Kasumi-1 (cell line): ENCODE measurements at places on chromosomes 1 and 21.

GRCh38 chr1:194295685-194296084, 1109.3 kb upstream of the B3GALT2 start:
- DNase-seq: peak; percentile 55

GRCh38 chr1:54103414-54103813, 49.4 kb downstream of the CDCP2 start:
- no peak for DNase-seq

DNA sequence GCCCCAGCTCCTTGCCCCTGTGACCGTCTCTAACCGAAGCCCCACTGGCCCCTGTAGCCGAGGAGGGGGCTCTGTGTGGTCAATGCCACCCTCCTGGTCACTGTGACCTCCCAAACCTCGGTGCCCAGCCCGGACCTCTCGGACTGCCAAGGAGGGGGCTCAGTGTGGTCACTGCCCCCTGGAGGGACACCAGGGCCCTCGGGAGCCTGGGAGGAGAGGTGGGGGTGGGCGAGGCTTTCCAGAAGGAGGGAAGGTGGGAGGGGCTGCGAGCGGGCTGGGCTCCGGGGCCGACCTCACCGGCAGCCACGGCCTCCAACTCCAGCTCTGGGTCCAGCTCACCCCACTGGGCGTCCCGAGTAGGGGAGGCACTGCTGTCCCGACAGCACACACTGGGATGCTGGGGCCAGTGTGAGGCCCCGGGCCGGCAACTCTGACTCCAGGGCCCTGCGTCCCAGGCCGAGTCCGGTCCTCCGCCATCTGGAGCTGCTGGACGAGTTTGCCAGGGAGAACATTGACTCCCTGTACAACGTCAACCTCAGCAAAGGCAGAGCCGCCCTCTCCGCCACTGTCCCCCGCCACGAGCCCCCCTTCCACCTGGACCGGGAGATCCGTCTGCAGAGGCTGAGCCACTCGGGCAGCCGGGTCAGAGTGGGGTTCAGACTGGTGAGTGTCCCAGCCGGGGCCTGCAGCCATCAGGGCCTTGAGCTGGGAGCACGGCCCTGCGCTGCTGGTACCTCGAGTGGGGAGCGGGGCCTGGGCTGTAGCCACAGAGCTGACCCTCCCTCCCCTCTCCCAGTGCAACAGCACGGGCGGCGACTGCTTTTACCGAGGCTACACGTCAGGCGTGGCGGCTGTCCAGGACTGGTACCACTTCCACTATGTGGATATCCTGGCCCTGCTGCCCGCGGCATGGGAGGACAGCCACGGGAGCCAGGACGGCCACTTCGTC, 6.4 kb downstream of the SCNN1D start:
- no peak for DNase-seq

- DNase-seq: no peak
Measured at GRCh38 chr1:162736633-162737067, 53.9 kb upstream of the HSD17B7 start.

DNA sequence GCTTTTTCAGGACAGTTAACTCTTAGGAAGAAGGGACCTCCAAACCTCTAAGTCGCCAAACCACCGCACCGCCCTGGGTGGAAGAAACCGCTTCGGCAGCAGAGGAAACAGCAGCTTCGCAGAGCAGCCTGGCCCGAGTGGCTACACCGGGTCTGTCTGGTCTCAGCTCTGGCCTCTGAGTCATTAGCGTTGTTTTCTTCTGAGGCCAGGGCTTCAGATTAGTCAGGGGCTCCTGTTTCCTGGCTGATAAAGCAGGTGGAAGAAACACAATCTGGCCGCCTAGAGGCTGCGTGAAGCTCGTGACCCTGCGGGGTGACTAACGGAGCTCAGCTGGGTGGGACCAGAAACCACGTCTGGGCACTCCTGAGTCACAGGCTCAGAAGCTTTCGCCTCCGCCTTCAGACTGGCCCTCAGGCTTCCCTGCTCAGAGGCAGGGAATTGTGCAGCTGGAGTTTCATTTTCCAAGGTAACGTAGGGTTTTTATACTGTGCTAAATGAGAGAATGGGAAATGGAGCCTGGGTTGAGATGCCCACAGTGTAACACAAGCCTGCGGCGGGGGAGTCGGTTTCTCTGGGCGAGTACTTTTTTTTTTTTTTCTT, 44.9 kb downstream of the CHAF1B start:
- peak; percentile 79 for DNase-seq

DNA sequence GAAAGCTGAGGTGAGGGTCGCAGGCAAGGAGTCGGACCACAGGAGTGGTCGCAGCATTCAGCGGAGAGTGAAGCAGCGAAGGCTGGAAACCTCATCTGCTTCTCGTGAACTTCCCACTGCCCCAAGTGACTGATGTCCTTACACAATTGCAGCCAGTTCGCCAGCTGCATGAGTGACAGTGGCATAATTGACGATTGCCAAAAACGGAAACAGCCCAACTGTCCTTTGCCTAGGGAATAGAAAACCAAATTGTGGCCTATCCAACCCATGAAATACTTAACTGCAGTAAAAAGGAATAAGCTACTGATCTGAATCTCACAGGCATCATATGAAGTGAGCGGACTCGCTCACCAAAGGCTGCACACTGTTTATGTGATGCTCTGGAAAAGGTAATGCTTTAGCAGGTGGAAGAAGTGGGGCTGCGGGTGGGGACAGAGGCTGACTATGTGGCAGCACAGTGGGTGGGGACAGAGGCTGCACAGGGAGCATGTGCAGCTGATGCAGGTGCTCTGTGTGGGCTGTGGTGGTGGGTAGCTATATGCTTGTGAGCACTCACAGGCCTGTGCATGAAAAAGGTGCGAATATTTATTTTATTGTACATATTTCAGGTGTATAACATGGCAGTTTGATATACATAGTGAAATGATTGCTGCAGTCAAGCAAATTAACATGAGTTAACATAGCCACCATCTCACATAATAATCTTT, 4.2 kb upstream of the NLRP3 start:
- DNase-seq: no peak

DNA sequence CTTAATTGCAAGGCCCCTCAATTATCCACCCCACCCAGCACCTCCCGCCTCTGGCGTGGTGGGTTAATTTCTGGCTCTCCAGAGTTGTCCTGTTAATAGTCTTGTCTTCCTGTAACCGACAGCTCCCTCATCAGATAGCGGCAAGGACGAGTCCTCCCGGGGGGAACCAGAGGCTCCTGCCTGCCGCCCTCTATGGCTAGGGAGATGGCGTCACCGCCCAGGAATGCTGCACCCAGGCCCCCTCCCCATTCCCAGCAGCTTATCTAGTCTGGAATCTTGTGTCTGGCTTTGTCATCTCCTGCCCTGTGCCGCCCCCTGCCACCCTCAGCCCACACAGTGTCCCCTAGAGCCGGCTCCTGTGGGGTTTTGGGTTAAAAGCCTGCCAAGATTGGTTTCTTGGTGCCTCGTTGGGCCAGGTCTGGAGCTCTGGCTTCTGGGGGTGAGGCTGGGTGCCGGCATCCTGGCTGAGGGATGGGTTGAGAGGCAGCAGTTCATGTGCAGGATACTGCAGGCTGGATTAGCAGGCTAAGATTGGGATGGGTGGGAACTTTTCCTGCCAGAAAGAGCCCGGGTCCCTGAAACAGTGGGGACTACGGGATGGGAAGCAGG, 48.8 kb downstream of the EDN2 start:
- no peak for DNase-seq

DNA sequence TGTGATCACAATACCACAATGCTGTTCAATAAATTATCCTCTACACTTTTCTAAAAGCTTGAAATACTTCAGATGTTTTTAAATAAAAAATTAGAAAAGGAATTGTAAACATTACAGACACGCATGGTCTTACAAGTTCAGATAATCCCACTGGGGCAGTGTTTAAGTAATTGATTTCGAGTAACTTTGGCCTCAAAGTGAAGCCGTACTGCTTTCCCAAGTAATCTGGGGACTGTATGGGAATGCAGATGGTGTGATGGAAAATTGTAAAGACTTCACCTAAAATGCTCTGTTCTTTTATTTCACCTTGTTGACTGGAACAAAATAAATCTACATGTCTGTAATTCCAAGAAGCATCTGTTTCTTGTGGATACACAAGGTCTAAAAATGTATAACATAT, 401.7 kb upstream of the LYPLAL1 start:
- DNase-seq: no peak

GRCh38 chr1:221926441-221926840, 184.6 kb upstream of the DUSP10 start:
- no peak for DNase-seq

DNA sequence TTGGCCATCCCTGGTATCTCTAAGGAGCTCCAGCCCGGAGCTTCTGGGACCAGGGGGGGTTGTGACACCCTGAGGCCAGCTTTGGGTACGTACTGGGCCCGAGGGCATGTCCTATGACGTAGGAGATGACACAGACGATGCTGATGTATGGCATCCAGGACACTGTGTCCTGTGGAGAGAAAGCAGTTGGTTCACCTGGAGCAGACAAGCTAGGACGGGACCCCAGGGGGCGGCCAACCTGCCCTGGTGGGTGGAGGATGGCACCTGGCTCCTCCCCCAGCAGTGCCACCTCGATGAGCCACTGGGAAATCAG, 12.1 kb upstream of the SLC2A7 start:
- DNase-seq: no peak

DNA sequence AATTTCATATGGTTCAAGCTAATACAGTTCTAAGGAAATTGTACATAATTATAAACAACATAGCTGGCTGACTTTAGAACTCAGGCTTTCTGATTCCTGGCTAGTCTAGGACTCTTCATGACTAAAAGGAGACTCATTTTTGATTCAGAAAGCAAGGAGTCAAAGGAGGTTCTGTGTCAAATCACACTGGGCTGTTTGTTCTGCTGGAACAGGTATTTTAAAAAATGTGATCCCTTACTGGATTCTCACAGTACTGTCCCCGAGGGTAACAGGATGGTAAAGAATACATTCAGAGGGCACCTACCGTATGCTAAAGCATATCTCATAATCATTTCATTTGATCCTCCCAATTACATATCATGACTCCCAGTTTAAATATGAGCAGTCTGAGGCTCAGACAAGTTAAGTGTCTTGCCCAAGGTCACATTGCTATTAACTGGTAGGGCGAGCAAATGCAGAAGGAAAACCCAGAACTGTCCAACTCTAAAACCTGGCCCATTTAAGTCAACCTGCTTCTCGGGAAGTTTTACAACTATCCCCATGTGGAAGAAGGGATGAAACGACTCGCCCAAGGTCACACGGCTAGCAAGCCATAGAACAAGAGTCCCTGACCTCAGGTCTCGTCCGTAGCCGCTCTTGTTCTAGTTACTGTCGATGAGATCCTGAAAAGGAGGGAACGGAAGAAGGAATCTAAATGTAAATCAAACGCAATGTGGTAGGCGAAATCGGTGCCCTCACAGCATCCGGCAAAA, 675 bp downstream of the MYSM1 start:
- no peak for DNase-seq

- DNase-seq: no peak
Measured at GRCh38 chr1:106620521-106620954, 435.9 kb upstream of the PRMT6 start.

DNA sequence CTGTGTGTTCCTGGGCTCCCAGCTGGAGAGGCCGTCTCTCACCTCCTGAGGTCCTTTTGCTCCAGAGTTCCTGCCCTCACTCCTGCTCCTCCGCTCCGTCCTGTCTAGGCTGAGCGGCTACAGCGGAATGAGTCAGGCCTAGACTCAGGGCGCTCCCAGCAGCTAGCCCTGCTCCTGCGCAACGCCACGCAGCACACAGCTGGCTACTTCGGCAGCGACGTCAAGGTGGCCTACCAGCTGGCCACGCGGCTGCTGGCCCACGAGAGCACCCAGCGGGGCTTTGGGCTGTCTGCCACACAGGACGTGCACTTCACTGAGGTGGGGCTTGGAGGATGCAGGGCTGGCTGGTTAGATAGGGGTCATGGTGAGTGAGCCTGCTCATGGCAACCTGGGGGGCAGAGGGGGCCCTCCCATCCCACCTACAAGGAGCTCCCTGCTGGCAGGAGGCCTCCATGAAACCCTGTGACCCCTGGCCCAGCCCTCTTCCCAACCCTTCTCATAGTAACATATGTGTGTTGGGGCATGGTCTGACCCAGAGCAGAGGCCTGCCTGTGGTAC, 15.1 kb downstream of the PSRC1 start:
- DNase-seq: no peak

DNA sequence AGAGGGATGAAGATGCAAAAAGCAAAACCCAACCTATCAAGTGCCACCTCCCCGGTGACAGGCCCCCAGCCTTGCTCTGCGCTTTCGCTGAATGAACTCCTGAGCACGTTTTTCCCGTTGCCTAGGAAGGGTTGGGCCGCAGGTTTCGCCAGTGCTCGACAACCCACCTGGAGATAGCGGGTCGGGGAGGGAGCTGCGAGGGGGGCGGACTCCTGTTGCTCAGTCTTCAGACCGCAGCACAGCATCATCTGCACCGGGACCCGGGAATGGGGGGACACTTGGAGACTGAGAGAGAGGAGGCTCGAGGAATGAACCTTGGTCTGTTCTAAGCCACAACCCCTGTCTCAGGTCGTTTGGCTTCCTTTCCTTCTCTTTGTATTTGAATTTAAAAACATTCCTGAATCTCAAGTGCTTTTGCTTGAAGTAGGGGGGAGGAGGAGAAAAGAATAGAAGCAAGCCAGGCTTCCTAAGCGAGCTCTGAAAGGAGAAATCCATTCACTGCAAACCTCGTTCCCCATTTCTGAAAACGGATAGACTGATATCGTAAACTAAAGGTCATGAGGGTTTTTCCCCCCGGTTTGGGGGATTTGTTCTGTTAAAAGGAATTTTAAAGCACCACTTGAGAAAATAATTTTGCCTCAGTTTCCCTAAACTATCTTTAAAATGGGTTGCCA, 1.2 kb downstream of the AK5 start:
- DNase-seq: no peak

DNA sequence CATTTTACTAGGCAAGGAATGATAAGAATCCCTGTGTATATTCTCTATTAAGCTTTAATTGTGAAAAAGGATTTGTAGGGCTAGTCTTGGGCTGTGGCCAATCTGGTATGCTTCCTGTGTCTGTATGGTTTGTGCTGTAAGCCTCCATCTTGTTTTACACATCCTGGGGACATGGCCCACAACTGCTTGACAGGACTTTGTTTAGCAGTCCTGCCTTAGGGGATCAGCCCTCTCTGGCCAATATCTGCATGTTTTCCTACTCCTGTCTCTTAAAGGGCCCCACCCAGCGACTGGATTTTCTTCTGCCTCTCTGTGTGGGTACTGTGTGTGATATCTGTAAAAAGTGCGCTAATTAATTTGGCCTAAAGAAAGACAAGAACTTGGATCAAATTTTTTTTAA, 813.2 kb downstream of the PLA2G4A start:
- no peak for DNase-seq
